Activated CD8-positive, alpha-beta memory T cell treated with anti-CD3 and anti-CD28 coated beads, Interleukin-2, amount 50 U/mL, for 4 hours (primary cell): ENCODE measurements at places on chromosomes 16 and 17.
A peak's percentile ranks its signal among the peaks of the same experiment; 100 is the strongest.

GRCh38 chr17:36503456-36504155, 17.1 kb downstream of the ZNHIT3 start:
- no peak for DNase-seq

DNA sequence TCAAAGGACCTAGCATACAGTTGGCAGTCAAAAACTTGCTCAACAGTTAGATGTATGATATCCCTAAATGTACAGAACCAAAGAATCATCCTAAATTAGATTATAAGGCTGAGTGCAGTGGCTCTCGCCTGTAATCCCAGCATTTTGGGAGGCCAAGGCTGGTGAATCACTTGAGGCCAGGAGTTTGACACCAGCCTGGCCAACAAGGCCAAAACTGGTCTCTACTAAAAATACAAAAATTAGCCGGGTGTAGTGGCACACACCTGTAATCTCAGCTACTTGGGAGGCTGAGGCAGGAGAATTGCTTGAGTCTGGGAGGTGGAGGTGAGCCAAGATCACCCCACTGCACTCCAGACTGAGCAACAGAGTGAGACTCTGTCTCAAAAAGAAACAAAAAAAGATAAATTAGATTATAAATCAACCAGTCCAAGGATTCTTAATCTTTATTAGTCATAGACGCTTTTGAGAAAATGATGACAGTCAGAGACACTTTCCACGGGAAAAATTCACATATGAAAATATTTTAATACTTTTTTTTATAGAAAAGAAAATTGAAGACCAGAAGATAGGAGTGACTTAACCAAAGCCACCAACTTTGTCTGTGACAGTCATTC, 77.6 kb downstream of the MMD start:
- no peak for DNase-seq

DNA sequence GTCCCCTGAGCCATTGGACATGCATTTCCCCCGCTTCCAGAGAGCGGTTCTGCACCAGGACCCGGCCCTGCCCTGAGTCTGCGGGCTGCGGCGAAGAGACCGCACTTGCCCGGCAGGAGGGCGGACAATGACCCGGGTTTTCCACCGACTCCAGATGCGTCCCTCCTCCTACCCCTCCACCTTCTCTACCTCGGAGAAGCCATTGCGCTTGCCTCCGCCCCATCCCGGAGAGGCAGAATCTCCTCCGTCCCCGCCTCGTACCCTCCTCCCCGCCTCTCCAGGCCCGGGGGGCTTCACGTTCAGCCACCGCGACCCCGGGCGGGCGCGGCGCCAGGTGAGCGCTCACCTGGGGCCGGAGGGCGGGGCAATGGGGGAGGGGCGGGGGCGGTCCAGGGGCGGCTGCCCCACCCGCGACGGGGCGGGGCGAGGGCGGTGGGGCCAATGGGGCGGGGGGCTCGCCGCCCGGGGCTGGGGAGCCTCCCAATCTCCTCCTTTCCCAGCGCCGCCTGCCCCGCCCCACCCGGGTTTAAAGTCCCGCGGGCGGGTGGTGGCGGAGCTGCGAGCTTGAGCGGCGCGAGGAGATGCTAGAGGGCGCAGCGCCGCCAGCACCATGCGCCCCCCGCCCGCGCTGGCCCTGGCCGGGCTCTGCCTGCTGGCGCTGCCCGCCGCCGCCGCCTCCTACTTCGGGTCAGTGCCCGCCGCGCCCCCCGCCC, at the start of gene WNT9B:
WNT9B (plus strand) TSS at position 555 of the 713 bp plus-strand sequence; CDS start at position 611, 56 bp downstream.
- no peak for DNase-seq

DNA sequence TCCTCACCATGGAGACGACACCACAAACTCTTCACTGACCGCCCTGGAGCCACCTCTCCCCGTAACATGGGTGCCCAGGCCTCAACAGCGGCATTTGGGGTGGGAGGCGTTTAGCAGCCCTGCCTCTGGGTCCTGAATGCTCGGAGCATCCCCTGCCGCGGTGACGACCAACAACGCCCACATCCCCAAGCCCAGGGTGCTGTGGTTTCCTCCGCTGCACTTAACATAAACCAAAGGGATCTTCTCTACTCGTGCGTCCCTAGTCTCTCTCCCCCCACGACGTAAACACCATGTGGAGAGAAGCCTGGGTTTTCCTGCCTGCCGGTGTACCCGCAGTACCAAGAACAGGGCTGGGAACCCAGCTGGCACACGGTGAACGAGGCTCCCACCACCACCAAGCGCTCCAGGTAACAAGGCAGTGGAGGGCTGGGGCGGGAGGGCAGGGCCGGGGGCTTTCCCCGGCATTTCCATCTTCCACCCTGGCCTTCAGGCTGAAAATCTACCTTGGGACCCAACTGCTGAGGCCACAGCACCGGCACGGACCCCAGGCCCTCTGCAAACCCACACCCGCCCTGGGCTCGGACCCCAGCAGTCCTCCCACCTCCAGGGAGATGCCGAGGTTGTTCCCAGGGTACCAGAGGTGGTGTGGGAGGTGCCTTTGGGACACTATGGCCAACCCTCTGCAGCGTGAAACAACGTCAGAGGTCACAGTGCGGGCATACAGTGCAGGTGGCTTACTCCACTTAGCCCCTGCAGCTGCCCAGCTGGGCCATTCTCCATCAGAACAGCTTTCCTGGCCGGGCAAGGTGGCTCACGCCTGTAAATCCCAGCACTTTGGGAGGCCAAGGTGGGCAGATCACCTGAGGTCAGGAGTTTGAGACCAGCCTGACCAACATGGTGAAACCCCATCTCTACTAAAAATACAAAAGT, 54.3 kb downstream of the TIMM22 start:
- DNase-seq, result no peak

DNA sequence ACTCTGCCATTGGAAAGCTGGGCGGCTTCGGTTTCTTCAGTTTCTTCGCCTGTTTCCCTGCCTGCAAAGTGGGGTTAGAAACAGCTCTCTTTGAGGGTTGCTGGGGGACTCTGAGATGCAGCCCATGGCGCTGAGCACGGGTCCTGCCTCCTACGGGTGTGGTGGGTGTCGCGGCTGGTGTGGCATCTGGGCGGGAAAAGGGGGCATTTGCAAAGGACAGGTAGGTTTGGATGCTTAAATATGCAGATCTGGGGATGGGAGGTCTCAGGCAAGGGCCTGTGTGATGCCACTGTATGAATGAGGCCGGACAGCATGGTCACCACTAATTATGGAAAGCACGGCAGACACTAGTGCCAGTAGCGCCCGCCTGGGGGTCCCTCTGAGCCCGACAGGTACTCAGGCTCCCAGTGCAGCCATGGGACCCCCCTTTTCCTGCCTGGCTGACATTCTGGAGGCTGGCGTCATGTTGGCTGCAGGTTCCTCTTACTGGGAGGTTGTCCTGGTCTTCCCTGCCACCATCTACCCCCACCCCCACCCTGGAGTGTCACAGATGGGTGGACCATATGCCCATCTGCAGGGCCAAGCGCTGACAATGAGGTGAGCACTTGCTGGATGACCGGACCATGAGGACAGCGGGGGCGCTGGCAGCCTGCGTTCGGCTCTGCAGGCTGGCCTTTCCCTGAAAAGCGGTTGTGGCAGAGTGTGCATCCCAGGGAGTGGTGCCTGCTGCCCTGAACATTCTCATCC, 237.7 kb downstream of the SEC14L1 start:
- DNase-seq, result no peak

GRCh38 chr17:50909765-50910605, 43.8 kb upstream of the TOB1 start:
- DNase-seq, result peak; percentile 71

GRCh38 chr16:7615565-7615964, 282.9 kb downstream of the RBFOX1 start:
- no peak for DNase-seq

DNA sequence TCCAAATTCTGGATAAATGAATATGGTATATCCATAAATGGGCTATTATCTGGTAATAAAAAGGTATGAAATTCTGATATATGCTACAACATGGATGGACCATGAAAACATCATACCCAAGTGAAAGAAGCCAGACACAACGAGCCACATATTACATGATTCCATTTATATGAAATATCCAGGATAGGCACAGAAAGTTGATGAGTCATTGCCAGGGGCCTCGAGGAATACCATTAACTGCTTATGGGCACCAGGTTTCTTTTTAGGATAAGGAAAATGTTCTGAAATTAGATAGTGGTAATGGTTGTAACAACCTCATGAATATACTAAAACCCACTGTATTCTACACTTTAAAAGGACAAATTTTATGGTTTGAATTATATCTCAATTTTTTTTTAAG, 123.2 kb downstream of the PITPNC1 start:
- DNase-seq, result no peak

GRCh38 chr17:81049372-81049911, 14.5 kb downstream of the BAIAP2 start:
- DNase-seq, result no peak

DNA sequence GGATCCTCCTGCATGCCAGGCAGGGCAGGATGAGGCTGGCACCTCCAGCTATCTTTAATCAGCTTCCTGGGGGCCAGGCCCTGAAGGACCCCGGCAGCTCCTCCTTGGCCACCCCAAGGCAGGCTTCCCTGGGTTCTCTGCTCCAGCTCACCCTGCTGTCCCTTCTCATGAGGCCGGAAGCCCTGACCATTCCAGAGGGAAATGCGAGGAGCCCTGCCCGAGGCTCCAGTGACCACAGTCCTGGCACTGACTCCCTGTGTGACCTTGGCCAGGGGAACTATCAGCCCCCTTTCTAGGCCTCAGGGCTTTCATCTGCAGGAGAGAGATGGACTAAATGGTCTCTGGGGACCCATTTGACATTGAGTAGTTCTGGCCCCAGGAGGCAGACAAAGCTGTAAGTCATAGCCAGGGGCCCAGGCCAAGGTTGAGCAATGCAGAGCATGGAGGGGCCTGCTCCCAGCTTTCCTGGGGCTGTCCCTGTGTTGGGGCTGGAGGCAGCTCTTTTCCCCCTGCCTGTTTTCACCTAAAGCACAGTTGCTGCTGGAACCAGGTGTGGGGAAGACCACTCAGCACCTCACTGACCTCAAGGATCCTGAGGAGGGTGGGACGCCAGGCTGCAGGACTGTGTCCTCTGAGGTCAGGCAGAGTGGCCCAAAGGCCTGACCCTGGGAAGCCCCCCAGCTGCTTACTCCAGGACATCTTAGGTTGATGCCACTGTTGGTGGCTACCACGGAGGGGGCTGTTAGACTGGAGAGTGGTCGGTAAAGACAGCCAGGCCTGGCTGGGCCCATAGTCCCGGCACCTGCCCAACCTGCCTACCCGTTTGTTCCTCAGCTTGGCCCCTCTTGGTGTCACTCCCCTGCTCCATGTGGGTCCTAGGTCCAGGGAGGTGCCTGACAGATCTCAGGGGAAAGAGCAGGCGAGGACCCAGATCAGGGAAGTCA, 8.1 kb downstream of the KCNH6 start:
- no peak for DNase-seq

- DNase-seq, result no peak
These were observed 18.8 kb downstream of the TMIGD1 start for GRCh38 chr17:30315106-30315505.

DNA sequence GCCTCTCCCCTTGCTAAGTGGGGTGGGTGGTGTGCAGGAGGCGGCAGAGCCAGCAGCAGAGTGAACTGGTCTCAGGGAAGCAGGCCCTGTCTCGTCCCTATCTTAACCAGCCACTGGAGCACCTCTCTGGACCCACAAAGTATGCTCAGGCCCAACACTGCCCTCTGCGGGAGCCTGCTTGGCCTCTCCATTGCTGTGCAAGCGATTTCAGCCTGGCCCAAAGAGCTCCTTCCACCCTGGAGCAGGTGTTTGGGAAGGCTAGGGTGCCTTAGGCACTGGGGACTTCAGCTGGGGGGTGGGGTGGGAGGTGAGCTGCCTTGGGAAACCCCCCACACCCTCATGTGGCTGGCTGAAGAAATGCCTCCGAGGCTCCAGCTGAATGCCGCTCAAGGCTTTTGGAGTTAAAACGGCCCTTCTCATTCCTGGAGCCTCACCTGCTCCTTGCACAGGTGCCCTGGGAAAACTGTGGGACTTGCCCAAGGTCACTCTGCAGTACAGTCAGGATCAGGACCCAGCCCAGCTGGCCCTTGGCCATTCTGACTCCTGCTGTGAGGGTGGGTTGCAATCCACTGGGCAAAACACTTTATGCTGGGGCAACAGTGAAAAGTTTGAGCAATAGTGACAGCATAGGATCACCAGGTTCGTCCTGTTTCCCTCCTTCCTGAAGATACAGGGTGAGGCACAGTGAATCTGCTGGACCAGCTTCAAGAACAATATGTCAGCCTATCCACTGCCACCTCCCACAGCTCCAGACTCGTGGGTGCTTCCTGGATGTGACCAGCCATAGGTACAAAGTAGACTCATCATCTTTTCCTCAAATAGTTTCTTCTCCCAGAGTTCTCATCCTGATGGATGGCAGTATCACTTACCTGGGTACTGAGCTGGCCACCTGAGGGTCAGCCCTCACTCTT, 5.9 kb upstream of the UBE2O start:
- no peak for DNase-seq

DNA sequence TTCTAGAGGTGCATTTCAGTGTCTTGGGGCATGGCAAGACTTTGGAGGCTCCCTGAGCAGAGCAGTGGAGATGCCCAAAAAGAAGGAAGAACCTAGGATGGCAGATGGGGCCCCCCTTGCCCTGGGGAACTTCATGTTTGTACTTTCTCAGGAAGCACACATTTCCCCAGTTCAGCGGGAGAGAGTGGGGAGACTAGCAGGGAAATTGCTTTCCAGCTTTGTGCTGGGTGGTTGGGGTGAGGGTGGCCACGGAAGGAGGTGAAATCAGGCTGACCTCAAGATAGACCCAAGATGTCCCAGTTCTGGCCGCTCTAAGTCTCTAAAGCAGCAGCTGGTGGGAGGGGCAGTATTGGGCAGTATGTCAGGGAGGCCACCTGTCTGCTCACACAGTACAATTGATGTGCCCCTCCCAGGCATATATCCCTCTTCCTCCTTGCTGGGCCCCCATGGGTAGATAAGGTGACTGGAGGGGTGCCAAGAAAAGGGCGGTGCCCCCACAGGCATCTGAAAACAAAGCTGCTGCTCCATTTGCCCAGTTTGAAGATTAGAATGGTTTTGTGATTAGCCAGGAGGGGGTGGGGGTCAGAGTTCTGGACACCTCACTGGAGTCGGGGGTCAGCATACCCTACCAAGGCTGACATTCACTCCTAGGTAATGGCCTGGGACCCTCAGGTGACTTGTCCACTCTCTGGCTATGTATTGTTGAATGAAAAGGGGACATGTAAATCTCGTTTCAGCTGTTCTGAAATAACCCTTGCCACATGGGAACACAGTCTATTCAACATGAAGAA, 17.1 kb upstream of the NAGLU start:
- DNase-seq, result no peak

GRCh38 chr17:50687200-50688066, 20.3 kb downstream of the ANKRD40 start:
- DNase-seq, result no peak

- DNase-seq, result no peak
These were observed 400.0 kb downstream of the SOX9 start for GRCh38 chr17:72520665-72521303.

- DNase-seq, result no peak
These were observed 10.6 kb downstream of the AARSD1 start for GRCh38 chr17:42953669-42954068.

DNA sequence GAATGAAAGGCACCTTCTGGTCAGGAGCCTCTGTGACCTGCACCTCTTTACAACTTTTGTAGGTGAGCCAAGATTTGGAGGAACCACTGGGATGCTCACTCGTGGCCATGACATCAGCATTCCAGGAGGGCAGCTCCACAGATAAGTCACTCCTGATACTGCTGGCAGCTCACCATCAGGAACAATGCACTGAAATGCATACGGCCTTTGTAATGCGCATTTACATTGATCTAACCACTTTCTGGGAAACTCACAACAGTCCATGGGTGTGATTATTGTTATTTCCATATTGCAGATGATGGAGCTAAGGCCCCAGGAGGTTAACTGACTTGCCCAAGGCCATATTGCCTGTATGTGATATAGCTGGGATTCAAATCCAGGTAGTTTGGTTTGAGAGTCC, 34.3 kb upstream of the PMFBP1 start:
- no peak for DNase-seq
